ENCODE measurements at places on chromosomes 13 and 19.

DNA sequence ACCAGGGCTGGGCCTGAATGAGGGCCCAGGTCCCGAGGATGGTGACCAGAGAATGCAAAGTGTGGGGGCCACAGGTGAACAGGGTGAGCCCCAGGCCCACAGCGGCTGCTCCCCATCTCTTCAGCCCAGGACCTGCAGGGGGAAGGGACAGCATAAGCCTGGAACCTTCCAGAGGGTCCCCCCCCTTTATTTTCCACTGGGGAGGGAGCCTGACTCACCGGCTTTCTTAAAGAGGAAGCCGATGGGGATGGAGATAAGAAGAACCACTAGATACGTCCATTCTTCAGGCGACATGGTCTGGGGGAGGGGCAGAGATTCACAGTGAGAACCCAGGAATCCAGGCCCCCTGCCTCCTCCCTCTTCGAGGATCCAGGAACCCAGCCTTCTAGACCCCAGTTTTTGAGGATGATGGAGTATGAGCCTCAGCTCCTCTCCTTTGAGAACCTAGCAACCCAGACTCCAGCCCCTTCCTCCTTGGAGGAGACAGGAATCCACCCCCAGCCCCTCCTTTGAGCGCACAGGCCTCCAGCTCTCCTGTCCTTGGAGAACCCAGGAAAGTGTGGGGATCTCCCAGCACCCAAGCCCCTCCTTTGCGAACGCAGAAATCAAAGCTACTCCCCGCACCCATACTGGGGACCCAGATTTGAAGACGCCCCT, 1.0 kb downstream of the MBOAT7 start:
- DNase-seq, result no peak

DNA sequence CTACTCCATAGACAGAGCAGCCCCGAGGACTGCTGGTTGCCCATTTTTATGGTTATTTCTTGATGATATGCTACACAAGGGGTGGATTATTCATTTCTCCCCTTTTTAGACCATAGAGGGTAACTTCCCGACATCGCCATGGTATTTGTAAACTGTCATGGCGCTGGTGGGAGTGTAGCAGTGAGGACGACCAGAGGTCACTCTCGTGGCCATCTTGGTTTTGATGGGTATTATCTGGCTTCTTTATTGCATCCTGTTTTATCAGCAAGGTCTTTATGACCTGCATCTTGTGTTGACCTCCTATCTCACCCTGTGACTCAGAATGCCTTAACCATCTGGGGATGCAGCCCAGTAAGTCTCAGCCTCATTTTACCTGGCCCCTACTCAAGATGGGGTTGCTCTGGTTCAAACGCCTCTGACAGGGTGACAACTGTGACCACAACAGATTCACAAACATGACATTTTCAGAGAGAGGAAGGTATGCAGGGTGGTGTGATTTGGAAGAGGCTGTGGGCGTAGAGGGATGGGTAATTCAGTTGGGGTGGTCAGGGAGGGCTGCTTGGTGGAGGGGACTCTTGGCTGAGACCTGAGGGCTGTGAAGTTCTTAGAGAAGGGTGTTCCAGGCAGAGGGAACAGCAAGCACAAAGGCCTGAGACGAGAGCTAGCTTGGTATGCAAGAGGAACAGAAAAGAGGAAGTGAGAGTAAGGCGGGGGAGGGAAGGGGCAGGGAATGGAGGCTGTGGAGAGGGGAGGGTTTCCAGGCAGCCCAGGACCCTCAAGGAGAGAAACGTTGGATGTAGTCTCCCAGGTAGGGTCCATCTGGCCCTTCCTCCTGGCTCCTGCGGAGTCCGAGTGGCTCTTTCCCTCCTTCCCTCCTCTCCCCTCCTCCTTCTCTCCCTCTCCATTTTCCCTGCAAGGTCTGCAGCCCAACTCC, 23.5 kb downstream of the FAM187B start:
- DNase-seq, result no peak

GRCh38 chr13:19791953-19792537, 9.3 kb upstream of the PSPC1 start:
- DNase-seq, result no peak

DNA sequence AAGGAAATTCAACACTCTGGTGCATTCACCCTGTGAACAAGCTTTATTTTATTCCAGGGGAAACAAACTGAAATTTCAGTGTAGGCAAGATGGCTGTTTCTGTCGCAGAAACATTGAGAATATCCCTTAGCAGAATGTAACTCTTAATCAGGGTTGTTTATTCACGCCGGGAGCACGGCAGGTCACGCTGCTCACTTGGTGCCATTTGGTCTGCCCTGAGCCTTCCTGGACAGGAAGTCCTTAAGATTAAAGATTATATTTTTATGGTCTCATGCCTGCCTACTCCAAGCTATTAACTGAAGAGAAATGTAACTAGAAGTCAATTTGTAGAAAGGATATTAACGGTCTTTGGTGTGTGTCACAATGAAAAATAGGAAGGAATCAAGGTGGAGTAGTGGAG, 185.3 kb upstream of the ARGLU1 start:
- no peak for DNase-seq

DNA sequence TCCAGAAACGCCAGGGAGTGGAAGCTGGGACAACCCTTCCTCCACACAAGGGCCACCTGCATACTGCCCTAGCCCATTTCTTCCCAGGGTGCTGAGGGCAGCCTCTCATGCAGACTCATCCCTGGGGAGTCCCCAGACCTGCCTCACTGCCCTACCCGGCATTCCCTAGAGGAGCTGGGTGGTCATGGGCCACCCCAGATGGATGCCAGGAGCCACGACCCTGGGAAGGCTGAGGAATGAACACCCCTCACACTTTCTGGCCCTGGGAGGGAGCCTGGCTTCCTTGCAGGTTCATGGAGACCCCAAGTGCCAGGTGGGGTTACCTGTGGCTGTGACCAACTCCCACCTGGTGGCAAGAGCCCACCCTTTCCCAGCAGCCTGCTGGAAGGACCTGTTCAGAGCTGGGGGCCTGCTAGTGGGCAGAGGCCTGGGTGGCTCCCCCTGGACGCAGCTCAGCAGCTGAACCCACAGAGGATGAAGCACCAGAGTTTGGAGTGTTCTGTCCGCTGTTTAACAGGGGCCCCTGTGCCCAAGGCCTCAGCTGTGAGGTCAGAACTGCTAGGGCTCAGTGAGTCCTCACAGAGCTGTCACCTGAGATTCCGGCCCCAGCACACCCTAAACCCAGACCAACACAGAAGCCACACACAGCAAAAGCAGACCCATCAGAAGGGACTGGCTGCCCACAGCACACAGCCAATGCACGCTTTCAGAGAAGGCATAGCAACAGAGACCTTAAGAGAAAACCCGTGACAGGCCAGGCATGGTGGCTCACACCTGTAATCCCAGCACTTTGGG, 6.6 kb downstream of the ACP4 start:
- peak; percentile 42 for DNase-seq

DNA sequence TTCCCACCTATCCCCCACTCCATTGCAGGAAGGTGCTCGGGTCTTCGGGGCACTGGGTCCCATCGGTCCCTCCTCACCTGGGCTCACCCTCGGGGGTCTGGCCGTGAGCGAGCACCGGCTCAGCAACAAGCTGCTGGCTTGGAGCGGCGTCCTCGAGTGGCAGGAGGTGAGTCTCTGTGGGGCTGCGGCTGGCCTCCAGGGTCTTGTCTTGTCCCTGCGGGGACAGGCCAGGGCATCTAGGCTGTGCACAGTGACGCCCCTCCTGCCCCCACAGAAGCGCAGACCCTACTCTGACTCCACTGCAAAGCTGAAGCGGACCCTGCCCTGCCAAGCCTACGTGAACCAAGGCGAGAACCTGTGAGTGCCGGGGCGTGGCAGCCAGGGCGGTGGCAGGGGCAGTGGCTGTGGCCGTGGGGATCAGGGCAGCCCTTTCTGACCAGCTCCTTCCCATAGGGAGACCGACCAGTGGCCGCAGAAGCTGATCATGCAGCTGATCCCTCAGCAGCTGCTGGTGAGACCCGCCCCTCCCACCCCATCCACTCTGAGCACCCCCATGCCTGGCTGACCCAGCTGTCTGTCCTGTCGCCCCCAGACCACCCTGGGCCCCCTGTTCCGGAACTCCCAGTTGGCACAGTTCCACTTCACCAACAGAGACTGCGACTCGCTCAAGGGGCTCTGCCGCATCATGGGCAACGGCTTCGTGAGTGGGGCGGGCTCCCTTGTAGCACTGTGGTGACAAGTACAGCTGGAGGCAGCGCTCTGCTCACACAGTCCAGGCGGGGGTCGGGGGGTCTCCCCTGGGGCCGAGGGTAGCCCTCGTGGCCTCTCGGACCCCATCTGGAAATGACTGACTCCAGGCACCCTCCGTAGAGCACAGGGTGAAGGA, 3.7 kb downstream of the PTOV1 start:
- no peak for DNase-seq

GRCh38 chr19:29858000-29858596, 46.3 kb downstream of the CCNE1 start:
- no peak for DNase-seq

GRCh38 chr19:46728693-46729339, 11.9 kb upstream of the PRKD2 start:
- DNase-seq, result no peak

DNA sequence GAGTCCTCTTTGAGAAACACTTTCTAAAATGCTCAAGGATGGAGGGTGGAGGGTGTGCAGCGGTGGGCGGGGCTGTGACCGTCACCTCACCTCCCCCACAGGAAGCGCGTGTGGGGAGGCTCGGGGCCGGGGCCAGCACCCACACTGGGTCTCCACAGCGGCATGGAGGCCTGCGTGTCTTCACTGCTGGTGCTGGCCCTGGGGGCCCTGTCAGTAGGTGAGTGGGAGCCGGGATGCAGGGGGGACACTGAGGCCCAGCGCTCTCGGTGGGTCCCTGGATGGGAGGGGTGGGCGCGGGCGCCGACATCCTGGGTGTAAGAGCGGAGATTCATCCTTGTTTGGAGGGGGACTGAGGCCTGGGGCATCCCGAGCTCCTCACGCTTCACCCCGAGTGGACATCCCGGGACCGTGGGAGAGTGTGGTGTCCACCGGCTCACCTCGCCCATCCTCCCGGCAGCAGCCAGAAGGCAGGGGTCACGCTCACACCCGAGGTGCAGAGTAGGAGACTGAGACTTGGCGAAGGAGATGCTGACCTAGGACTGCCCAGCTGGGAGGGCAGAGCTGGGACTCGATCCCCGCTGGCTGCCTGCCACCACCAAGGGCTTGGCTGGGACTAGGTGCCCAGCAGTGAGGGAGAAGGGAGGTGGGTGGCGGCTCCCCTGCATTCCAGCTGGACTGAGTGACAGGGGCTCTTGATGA, at the start of gene GZMM:
Gene GZMM, plus strand, starts transcription at position 144 of the 699 bp plus-strand sequence. Its CDS starts 19 bp downstream, at position 163.
- no peak for DNase-seq

GRCh38 chr13:107078229-107078765, 510.4 kb upstream of the ARGLU1 start:
- DNase-seq, result no peak

DNA sequence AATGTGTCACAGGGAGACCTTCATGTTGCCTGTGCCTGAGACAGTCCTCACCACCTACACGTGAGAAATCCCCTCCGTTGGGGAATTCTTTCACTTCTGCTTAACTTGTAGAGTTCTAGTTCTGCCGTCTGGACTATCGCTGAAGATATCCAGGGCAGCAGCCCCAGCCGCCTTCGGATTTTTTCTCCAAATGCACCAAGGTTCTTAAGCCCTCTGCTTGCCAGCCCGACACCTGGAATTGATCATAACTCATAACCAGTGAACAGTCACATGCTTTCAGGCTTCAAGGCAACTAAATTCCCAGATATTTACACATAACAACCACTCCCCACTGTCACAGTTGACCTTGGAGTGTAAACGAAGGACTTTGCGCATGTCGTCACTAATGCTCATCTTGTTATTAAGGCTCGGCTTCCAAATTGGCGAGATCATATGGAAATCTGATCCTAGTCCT, 114.4 kb downstream of the RAB20 start:
- DNase-seq, result peak; percentile 57

DNA sequence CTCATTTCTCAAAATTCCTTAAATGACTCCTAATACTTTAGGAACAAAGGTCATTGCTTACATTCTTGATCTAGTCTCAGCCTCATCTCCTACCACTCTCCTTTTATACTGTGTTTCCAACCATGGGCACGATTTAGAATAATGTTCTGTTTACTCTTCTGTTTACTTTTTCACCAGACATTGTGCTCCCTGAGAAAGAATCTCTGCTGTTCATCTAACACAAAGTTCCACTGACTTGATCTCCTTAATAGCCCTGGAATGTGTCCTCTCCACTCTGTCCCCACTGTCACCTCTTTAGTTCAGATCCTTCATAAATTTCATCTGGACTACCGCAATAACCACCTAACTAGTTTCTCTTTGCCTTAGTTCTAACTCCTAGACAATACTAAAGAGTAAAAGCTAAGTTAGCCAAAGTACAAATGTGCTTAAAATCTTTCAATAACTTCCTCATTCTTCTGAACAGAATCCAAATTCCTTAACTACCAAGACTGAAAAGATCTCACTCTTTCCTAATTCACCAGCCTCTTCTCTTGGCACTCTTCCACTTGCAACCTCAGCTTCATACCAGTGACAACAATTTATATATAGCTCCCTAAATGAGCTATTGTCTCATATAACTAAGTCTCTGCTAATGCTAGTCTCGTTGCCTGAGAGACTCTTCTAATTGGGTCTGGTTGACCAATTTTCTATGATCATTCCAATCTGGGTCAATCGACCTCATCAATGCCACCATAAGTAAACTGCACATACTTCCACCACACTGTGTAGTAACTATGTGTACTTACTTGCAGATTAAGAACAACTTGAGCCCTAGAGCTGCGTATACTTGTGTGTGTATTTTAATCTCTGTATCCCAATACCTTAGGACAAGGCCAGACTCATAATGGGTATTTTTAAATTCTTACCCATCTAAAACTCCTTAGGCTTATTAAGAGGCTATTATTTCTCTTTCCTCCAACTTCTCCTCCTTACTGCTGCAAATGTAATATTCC, 179.9 kb downstream of the VWA8 start:
- no peak for DNase-seq

DNA sequence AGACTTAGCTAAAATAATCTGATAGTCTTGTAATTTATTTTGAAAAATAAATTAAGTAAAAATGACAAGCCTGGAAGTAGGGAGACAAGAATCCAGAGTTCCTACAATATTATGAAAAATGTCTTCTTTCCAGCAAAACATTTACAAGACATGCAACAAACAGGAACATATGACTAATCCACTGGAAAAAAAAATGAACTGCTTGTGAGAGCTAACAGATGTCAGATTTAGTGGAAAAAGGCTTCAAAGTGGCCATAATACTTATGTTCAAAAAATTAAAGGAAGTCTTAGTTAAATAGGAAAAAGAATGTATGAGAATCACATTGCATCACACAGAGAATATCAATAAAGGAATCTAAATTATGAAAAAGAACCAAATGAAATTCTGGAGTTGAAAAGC, 2082.0 kb upstream of the PCDH20 start:
- no peak for DNase-seq

All from left forelimb (tissue), 1 donor.